NCI-H510A (cell line): ENCODE measurements at places on chromosomes 11 and 22.
A peak's percentile ranks its signal among the peaks of the same experiment; 100 is the strongest.

GRCh38 chr11:72422414-72422813 is 11.9 kb downstream of the CLPB start:
- DNase-seq, result no peak

GRCh38 chr22:27985323-27986275 is 66.5 kb upstream of the PITPNB start:
- DNase-seq, result no peak

GRCh38 chr11:117833401-117833891 is 8.9 kb upstream of the FXYD2 start:
- peak; percentile 97 for DNase-seq

DNA sequence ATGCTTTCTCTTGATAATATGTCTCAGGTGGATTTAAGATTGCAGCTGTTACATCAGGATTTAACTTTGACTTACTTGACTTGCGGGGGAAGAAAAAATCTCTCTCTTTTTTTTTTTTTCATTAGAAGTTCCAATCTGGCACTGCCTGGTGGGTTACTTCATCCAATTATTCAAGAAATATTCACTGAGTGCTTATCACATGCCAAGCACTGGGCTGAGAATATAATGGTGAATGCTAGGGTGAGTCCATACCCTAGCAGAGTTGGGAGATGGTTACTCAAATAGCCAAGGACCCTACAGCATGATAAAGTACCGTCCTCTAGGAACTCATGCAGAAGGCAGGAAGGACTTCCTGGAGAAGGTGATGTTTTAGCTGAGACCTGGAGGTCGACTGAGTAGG is 57.9 kb upstream of the EIF3D start:
- DNase-seq, result no peak

GRCh38 chr22:39296535-39296934 is 22.9 kb downstream of the RPL3 start:
- DNase-seq, result no peak

DNA sequence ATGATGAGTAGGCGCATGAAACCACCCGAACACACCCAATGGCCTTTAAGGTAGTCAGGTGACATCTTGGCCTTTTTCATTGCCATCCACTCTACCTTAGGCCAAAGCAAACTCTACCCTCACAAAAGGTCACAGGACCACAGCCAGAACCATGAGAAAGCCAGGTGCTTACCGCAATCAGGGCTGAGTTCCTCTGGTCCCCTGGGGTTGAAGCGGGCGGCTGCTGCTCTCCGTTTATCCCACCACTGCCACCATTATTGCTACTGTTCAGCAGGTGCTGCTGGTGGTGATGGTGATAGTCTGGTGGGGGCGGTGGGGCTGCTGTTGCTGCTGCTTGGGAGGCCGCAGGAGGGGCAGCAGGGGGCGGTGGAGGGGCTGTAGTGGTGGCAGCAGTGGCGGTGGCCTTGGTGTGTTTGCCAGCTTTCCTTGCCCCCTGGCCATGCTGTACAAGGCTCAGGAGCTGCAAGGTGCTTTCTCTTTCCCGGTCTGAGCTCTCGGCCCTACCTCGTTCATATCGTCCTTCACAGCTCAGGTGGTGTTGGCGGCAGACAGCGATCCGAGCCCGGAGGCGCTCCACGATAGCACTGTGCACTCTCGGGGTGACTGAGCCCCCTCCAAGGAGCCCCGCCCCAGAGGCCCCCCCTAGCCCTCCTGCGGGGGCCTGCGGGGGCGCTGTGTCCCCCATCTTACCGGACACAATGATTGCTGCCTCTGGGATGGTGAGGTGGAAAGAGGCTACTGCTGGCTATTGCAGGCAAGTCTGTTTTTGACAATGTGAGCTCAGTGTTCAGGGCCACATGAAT is 1.6 kb downstream of the MAML2 start:
- no peak for DNase-seq

GRCh38 chr11:2673871-2674471 is 25.8 kb downstream of the KCNQ1OT1 start:
- no peak for DNase-seq

DNA sequence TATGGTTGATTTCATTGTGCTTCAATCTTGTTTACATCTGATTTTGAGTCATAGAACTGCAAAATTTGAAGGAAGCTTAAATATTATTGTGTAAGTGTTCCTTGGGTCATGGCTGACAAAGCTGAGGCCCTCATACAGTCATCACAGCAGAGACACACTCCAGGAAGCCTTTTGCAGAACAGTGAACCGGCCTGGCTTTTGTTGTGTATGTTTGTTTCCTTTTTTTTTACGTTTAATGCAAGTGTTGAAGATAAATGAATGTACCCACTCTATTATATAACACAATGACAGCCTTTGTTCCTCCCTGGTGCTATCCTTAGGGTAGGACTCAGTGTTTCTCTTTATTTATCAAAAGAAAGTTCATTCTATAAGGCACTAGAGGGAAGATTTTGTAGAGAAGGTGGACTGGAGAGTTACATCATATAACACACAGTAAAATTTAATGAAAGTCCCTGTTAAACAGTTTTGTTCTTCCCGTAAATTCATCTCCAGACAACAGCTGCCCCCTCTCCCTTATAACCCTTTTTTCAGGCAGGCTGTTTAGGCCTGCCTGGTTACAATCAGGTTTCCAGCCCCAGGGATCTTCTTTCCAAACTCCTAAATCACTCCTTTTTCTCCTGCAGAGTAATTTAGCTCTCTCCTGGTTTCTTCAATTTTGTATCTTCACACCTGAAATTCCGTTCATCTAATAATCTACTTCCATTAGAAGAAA is 34.3 kb upstream of the CSTF3 start:
- DNase-seq, result no peak
